Osteoblast (primary cell): ENCODE measurements at places on chromosomes 3 and 15. TPM values are rescaled to one million over a fixed set of nuclear protein-coding genes. Genes with fewer than 3 reads are reported as not detected.

DNA sequence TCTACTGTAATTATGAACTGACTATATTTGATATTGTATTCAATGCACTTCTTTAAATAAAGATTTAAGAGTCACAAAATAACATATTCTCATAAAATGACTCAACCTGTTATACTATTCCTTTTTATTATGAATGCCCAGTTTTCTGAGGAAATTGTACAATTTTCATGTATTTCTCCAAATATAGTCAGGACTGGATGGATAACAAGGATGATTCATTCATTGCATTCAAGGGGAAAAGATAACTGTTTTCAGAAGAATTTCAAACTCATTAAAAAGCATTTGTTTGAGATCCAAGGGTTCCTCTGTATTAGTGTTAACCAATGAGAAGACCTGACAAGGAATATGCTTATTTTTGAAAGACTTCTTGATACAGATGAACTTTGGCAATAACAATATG is 163.7 kb downstream of the MEIS2 start:
- no peaks in the 10 kb centered on the region for H3K27me3 ChIP-seq
- DNase-seq, result no peak
- no peak overlapping the region for H3K27ac ChIP-seq
- H3K4me3 ChIP-seq, result no peak overlapping the region

GRCh38 chr15:33506781-33507296 is 196.1 kb downstream of the RYR3 start:
- no peak overlapping the region for H3K27ac ChIP-seq
- H3K4me3 ChIP-seq, result no peak overlapping the region
- no peaks in the 10 kb centered on the region for H3K36me3 ChIP-seq
- DNase-seq, result no peak
- H3K4me1 ChIP-seq, result no peaks in the 10 kb centered on the region

DNA sequence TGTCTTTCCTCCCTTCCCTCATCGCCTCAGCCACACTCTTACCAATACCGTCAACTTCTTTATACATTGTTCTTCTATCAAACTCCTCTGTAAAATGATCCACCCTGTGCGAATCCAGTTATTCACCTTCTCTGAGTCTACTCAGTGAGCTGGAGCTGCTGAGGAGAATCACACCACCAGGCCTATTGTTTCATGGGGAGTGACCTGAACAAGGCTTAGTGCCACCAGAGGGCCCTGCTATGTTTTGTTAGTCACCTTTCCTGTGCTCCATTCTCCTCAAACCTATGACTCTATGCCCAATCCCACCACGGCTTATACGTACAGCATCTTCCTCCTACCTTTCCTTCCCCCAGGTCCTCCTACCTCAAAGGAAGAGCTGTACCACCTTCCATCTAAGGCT is 50.4 kb upstream of the MED12L start:
- H3K27me3 ChIP-seq, result no peaks in the 10 kb centered on the region
- H3K27ac ChIP-seq, result no peak overlapping the region
- H3K4me3 ChIP-seq, result no peak overlapping the region
- no peak for DNase-seq
- peaks cover 10% of the 10 kb centered on the region for H3K4me1 ChIP-seq
- H3K36me3 ChIP-seq, result no peaks in the 10 kb centered on the region

- H3K36me3 ChIP-seq, result peaks cover 3% of the 10 kb centered on the region
- peaks cover 20% of the 10 kb centered on the region for H3K4me1 ChIP-seq
- no peak overlapping the region for H3K4me3 ChIP-seq
- H3K27ac ChIP-seq, result peak overlapping the region; percentile 52
- H3K27me3 ChIP-seq, result no peaks in the 10 kb centered on the region
- DNase-seq, result peak; percentile 84
Observed at GRCh38 chr3:111712294-111713167, 117.4 kb upstream of the ZBED2 start.

DNA sequence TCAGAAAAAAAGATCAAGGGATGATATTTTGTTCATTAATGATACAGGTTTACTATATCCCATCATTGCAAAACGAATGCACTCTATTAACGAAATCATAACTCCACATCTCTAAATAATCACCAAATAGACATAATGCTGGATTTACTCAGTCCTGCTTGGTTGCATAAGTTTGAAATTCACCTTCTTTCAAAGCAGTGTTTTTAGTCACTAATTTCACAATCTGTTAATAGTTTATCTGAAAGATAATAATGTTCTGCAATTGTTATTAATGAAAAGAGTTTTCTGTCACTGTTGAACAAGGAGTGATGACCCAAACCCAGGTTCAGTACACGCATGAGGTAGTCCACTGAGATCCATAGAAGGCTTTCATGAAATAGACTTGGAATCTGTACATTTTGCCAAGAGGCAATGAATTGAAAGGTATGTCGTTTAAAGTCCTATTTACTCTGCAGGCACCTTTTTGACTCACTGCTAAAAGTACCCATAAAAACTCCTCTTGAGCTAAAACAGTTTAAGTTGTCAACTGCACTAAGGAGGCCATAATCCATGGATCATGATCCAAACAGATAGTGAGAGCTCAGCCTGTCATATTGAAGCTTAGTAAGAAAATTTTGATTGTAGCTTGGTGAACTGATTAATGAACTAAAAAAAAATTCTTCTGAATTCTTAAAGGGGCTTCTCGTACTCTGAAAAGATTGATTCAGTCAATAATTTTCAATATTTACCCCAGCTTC is 75.6 kb upstream of the MBNL1 start:
- DNase-seq, result no peak
- H3K36me3 ChIP-seq, result no peaks in the 10 kb centered on the region
- no peak overlapping the region for H3K27ac ChIP-seq
- peaks cover 12% of the 10 kb centered on the region for H3K4me1 ChIP-seq
- H3K27me3 ChIP-seq, result no peaks in the 10 kb centered on the region
- no peak overlapping the region for H3K4me3 ChIP-seq

GRCh38 chr3:32892625-32893598 is 58.5 kb upstream of the CCR4 start:
- H3K27ac ChIP-seq, result no peak overlapping the region
- no peak for DNase-seq
- H3K4me1 ChIP-seq, result no peaks in the 10 kb centered on the region

GRCh38 chr15:41882689-41883483 is 11.0 kb downstream of the SPTBN5 start:
- H3K4me1 ChIP-seq, result no peaks in the 10 kb centered on the region
- H3K27me3 ChIP-seq, result peaks cover 9% of the 10 kb centered on the region
- DNase-seq, result peak; percentile 69
- H3K4me3 ChIP-seq, result no peak overlapping the region
- no peak overlapping the region for H3K27ac ChIP-seq
- H3K36me3 ChIP-seq, result no peaks in the 10 kb centered on the region

- peaks cover 14% of the 10 kb centered on the region for H3K4me1 ChIP-seq
- H3K27ac ChIP-seq, result peak overlapping the region; percentile 52
- H3K4me3 ChIP-seq, result no peak overlapping the region
Observed at GRCh38 chr3:169112153-169112892, 551.2 kb downstream of the MECOM start.

DNA sequence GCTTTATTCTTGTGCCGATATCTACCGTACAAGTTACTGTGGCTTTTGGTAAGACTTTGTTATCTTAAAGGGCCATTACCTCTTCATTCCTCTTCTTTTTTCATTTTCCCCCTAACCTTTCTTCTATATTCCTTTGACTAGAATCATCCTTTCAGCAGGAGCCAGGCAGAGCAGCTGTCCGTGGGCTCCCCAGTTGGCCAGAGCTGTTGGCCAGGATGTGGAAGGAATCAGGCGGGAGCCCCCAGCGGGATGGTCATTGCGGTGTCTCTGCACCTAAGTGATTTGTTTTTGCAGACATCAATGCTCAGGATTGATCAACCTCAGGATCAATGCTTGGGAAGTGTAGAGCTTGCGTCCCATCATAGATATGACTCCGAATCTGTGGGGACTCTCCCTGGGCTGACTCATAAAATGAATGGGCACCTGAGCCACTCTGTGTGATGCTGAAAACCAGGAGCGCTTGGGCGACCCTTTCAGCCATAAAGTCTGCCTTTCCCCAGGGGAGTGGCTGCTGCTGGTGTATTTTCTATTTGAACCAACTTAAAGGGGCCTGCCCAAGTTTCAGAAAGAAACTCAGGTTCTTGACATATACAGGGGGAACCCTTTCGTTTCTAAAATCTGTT is 21.7 kb downstream of the APBA2 start:
- no peak for DNase-seq
- H3K4me1 ChIP-seq, result no peaks in the 10 kb centered on the region
- no peak overlapping the region for H3K4me3 ChIP-seq
- no peak overlapping the region for H3K27ac ChIP-seq
- H3K27me3 ChIP-seq, result no peaks in the 10 kb centered on the region

DNA sequence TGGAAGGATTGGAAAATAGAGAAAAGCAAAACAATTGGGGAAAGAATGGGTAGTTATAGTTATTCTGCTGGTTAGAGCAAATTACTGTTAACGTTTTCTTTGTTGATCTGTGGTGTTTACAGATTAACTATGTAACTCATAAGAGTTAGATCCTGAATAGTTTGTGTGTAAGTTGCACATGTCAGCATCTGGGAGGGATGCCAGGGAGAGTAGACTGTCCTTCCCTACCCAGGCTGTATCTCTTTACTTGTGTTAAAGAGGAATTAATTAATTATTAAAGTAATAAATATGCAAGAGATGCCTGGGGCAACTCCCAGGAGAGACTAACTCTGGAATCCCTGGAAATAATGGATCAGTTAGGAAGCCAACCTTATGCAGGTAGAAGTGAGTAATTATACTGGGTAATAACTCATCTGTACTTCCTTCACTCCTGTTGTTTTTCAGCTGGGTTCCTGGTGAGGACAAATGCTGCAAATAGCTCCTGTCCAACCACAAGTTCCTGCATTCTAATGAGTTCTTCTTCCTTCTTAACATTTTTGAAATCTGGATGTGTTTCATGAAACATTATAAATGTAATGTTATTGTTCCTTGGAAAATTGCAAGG is 18.9 kb downstream of the GHRL start:
- H3K4me1 ChIP-seq, result no peaks in the 10 kb centered on the region
- H3K27me3 ChIP-seq, result no peaks in the 10 kb centered on the region
- no peak overlapping the region for H3K4me3 ChIP-seq
- peaks cover 45% of the 10 kb centered on the region for H3K36me3 ChIP-seq
- H3K27ac ChIP-seq, result no peak overlapping the region

DNA sequence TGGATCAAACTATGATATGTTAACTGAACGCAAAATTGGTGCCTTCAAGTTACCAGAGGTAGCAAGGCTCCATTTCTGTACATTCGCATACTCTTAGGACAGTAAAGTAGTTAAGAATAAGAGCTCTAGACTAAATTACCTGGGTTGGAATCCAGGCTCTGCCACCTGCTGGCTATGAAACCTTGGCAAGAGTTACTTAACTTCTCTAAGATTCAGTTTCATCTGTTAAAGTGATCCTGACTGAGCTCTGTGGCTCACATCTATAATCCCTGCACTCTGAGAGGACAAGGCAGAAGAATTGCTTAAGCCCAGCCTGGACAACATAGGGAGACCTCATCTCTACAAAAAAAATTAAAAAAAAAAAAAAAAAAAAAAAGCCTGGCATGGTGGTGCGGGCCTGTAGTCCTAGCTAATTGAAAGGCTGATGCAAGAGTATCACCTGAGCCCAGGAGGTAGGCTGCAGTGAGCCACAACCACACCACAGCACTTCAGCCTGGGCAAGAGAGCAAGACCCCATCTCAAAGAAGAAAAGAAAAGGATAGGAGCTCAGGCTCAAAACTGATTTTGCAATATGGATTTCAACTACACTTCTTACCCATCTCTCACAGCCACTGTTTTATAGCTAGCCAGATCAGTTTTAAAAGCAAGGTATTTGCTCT is 21.3 kb downstream of the GSK3B start:
- H3K4me1 ChIP-seq, result no peaks in the 10 kb centered on the region
- no peak overlapping the region for H3K4me3 ChIP-seq
- DNase-seq, result no peak

DNA sequence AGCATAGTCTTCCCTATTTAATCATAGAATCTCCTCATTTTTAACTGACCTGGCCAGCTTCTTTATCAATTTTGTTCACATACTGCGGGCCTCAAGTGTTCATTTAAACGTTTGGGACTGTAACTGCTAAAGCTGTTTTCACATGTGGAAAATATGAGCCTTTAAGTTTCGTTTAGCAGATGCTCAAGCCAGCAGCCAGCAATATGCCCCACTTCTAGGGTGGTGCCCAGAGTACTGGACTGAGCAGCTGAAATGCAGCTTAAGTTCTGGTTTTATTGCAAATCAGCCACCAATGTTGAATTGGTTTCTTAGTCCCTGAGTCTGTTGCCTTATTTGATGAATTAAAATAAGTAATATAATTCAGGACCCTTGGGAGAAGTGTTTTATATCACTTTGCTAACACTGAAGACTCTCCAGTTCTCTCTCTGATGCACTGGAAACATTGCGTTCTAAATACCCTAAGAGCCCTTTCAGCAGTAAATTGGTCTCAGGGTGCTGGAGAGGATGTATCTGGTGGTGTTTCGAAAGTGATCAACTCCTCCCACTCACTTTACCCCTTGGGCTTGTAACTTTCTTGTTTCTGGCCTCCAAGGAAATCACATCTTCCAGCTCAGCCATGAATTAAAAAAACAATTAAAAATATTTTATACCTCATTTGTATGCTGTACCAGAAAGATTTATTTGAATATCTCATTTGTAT is 61.7 kb downstream of the B3GALNT1 start:
- no peak overlapping the region for H3K4me3 ChIP-seq
- no peaks in the 10 kb centered on the region for H3K27me3 ChIP-seq
- H3K4me1 ChIP-seq, result peaks cover 23% of the 10 kb centered on the region
- no peaks in the 10 kb centered on the region for H3K36me3 ChIP-seq
- DNase-seq, result peak; percentile 22
- H3K27ac ChIP-seq, result peak overlapping the region; percentile 32

DNA sequence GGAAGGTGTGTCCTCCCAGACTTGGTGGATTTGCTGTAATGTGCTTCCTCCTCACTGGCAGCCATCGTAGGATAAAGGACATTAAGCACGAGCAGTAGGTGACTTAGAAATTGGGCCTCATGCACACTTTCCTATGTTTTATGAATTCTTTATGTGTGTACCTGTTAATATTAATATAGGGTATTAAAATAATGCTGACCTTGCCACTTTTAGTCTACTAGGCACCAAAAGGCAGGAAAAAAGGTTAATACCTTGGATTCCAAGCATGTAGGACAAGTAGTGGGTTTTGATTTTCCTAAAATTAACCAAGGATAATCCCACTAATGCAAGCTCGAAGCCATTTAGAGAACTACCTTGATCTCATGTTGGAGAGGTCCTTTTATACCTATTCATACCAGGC is 55.9 kb downstream of the ADAMTSL3 start:
- no peak for DNase-seq
- H3K36me3 ChIP-seq, result no peaks in the 10 kb centered on the region
- H3K27me3 ChIP-seq, result no peaks in the 10 kb centered on the region
- peaks cover 3% of the 10 kb centered on the region for H3K4me1 ChIP-seq

Gene RHOV
- total RNA-seq, result 0.36 TPM in 1 of 2 replicates, not detected in the other

Gene SLC27A2
- not detected in 2 replicates for total RNA-seq

Gene ADGRG7
- total RNA-seq, result not detected in 2 replicates

Gene SLCO2A1
- under 0.01 and 0.36 TPM in 2 replicates for total RNA-seq

Gene FAM174B
- total RNA-seq, result 2.1 and 5.1 TPM in 2 replicates

Gene PLA2G4F
- not detected in 2 replicates for total RNA-seq

Gene MNS1
- total RNA-seq, result 2.2 and 2.9 TPM in 2 replicates

Gene ZNF501
- 6.5 and 7.2 TPM in 2 replicates for total RNA-seq

Gene FOXL2NB
- total RNA-seq, result 0.36 TPM in 1 of 2 replicates, not detected in the other

Gene ZNF80
- not detected in 2 replicates for total RNA-seq

Gene KCNAB1
- total RNA-seq, result under 0.01 and 0.36 TPM in 2 replicates

Gene ABHD17C
- 11.5 and 11.6 TPM in 2 replicates for total RNA-seq

Gene ZNF662
- 4.0 and 4.1 TPM in 2 replicates for total RNA-seq
